ENCODE measurements at places on chromosomes 2 and 18.

- DNase-seq: no peak
Observed at GRCh38 chr2:6623746-6624145, 242.0 kb downstream of the CMPK2 start.

GRCh38 chr2:182942756-182943155, 76.3 kb upstream of the FRZB start:
- DNase-seq: no peak

GRCh38 chr2:40488927-40489677, 37.2 kb upstream of the SLC8A1 start:
- DNase-seq: peak; percentile 6

DNA sequence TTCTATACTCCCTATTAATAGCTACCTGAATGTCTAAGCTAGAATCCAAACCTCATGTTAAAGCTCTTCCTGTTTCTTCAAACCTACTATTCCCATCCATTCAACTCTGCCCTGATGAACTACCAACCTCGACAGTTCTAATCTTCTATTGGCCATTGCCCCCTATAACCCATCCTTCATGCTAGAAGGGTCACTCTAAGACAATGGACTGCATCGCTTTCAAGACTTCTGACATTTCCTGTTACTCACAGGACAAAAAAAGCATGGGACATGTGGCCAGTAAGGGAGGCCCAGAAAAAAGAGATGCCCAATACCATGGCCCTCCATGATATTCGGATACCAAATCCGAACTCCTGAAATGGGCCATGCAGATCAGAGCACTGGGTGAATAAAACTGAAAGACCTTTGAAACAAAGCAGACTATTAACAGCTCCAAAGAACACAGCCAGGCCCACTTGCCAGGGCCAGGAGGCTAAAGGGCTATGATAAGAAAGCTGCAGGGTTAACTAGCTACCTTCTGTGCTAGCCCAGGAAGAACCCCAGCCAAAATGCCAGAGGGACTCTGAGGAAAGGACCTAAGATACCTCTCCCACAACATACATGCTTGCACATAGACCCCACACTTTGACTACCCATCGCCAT, 4.5 kb downstream of the B4GALT6 start:
- DNase-seq: no peak

DNA sequence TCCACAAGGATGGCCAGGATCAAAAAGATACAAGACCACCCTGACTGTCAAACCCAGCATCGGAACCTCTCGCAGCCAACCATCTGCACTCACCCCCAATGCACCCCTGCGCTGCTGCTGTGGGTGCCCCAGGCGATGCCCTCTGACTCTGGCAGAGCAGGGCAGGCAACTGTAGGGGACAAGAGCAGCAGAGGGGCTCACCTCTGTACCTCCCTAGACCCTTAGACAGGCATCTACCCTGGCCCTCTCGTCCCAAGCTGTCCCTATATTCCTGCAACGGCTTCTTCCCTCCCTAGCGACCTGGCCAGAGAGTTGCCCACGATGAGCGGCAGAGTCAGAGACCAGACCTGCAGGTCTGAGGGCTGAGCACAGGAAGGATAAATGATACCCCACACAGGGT, 128.2 kb downstream of the HDAC4 start:
- DNase-seq: no peak

- DNase-seq: no peak
Observed at GRCh38 chr2:133362061-133362476, 206.2 kb downstream of the NCKAP5 start.

- no peak for DNase-seq
Observed at GRCh38 chr2:120243875-120244553, 8.6 kb upstream of the RALB start.

DNA sequence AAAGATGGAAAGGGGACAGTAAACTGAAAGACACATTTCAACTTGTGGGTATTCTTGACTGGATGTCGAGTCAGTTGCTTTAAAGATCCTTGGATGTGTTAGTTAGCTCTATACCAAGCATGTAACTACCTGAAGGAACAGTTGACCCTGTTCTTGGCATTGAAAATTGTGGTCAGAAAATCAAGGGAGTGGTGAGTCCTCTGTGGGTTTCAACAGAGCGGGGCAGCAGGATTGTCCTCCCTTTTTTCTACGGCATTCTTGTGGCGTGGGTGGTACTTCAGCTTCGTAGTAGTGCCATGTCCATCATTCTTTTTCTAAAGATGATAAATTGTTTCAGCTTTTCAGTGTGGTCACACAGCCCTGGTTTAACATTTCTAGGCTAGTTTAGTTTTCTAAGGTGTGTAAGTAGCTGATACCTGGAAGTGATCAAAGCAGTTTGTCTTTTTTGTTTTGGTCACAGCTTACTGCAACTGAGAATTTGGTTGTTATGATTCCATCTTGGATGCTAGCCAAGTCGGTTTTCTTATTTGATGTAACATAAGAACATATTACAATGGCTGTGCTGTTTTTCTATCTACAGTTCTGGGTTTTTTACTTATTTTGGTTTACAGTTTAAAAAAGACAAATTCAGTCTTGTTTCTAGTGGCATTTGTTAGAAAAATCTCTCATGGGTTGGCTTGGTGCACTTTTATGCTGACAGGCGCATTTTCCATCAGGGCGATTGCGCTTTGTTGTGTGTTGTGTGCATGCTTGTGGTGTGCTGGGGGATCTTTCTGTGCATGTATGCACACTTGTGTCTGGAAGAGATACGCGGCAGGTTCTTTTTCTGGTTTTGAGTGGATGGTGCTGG, 84.7 kb downstream of the ZNF407 start:
- peak; percentile 8 for DNase-seq

DNA sequence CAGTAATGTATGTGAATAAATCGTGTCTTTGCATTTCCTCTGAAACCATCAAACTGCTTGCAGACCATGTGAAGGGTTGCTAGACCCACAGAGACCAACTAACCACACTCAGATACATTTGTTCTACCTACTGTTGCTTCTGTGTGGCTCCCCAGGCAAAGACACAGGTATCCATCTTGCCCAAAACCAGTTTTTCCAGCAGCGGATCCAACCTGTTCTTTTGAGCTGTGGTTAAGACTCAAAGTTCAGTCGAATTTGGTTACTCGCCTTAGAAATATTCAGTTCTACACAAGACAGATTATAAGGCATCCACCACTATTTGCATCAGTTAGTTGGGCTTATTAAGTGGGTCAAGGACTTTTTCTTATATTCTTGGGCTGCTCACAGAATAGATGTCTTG, 276.2 kb upstream of the EPHA4 start:
- DNase-seq: no peak

Measured in NCI-H345 (cell line).